Activated naive CD4-positive, alpha-beta T cell treated with anti-CD3 and anti-CD28 coated beads, Interleukin-2, amount 10 ng/mL, durations not matched to agents 5 hours and 36 hours (primary cell): ENCODE measurements at places on chromosomes 5 and 9. TPM values are rescaled to one million over a fixed set of nuclear protein-coding genes. Genes with fewer than 3 reads are reported as not detected.

SDHA gene
- 135 TPM for total RNA-seq

SPINK7 gene
- total RNA-seq = not detected

XPA gene
- total RNA-seq = 16.1 TPM

CDC25C gene
- total RNA-seq = 10.8 TPM
